ENCODE measurements at places on chromosomes 5 and 9.
A peak's percentile ranks its signal among the peaks of the same experiment; 100 is the strongest.

- DNase-seq = no peak
Observed at GRCh38 chr5:158465086-158465972, 606.4 kb upstream of the CLINT1 start.

GRCh38 chr9:70415041-70415440 is 584 bp upstream of the KLF9 start:
- no peak for DNase-seq

GRCh38 chr9:118457171-118458000 is 753.2 kb downstream of the TLR4 start:
- no peak for DNase-seq

GRCh38 chr5:71893451-71893850 is 174.4 kb downstream of the CARTPT start:
- DNase-seq = no peak

DNA sequence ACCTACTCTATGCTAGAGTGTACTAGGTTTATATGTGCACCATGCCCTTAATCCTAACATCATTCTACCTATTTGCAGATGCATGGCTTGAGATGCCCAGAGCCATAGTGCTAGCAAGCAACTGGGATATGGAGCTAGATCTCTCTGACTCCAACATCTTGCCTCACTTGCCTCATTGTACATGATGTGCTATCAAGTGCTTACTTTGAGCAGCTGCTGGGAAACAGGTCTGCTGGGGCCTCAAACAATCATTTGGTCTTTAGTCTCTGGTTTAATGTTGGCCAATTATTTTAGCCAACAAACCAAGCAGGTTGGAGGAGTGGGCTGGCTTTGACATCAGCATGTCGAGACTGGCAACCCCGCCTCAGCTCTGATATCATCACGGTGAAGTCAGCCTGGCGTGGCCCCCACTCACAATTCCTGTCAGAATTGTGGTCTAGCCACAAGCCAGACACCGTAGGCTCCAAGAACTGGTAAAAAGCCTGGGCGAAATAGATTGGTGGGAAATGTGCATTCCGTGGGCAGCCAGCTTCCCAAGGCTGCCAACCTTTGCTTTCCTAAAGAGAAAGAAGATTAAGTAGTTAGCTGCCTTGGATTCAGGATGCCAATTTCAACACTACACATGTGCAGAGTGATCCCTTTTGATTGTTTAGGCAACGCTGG is 21.1 kb upstream of the GAS1 start:
- DNase-seq = no peak

- DNase-seq = no peak
Observed at GRCh38 chr5:33894566-33894965, 2.8 kb upstream of the ADAMTS12 start.

- peak; percentile 70 for DNase-seq
Observed at GRCh38 chr5:72817076-72817481, 618 bp downstream of the TNPO1 start.

GRCh38 chr9:16103620-16104397 is 551.0 kb downstream of the CCDC171 start:
- DNase-seq = no peak

GRCh38 chr9:127005770-127006314 is 91.3 kb downstream of the RALGPS1 start:
- DNase-seq = no peak

DNA sequence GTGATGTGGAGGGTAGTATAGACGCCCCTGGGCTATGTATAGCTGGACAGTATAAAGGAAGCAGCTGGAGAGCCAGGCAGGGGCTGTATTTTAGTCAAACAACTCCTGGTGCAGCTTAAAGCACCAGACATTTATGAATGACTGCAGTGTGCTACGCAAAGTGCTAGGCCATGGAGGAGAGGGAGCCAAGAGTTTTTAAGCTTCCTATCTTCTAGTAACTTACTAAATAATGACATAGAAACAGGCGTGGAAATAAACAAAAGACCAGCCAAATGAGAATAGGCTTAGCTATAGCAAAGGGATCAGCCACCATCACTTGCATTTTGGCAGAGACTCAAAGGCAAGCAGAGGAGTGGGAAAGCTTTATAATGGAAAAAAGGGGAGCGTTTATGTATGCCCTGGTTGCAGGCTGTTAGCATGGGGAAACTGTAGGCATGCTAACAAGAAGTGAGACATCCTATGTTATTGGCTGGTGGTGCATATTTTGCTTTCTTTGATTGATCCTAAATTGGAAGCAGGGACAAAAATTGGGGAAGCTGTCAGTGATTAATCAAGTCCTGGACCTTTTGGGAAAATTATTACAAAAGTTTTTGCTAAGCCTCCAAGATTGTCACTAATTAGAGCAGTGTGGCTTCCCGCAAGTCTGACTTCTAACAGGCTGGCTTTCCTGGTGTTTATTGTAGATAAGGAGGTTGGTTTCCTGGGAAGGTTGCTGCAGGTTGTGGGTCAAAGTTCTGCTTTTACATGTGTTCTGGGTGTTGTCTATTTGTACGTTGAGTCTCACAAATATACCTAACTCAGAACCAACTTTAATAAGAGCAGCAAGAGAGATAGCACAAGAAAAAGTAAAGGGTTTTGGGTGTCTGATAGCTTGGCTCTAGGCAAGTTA is 46.6 kb downstream of the RAB3C start:
- DNase-seq = no peak

DNA sequence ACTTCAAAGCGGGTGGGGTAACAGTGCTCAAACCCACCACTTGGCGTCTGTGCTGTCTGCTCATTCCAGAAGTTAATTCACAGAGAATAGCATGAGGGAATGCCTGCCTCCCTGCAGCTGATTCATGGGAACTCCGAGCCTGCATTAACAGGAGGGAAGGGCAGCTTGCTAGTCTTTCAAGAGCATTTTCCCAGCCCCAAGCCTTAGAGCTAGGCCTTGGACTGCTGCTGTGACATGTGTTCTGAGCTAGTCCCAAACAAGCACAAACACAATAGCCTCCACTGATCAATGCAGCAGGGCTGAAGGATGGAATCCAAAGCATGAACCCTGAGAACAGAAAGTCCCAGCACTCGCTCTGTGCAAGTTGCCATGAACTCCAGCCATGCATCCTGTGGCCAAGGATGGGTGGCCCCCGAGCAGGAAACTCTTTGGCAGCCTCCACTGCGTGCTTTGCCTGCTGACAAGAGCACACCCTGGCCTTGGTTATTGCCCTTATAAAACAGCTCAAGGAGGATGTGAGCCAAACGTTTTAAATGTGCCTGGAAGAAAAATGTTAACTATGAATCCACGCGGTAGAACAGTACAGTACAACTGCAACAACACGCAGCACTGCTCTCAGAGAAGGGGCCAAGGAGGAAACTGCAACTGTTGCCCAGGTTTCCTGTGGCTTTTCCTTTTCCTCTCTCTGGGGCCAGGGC is 653.1 kb upstream of the KLF4 start:
- DNase-seq = peak; percentile 82

GRCh38 chr9:77210116-77210515 is 32.8 kb downstream of the VPS13A start:
- no peak for DNase-seq

DNA sequence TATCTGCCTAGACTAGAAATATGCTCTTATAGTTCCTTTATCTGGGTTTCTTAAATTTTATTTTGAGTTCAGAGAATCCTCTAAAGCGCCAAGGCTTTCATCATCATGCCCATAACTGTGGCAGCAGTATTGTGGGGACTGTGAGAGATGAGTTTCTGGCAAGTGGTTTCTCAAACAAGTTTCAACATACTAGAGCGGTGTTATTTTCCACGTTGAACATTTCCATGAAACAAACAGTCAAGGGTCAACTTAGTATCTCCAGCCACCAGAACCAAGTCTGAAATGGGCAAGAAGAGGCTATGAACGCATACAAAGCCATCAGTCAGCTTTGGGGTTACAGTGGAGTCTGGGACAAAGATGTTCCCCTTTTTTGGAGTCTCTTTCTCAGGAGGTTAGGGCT is 40.3 kb downstream of the SERINC5 start:
- no peak for DNase-seq

DNA sequence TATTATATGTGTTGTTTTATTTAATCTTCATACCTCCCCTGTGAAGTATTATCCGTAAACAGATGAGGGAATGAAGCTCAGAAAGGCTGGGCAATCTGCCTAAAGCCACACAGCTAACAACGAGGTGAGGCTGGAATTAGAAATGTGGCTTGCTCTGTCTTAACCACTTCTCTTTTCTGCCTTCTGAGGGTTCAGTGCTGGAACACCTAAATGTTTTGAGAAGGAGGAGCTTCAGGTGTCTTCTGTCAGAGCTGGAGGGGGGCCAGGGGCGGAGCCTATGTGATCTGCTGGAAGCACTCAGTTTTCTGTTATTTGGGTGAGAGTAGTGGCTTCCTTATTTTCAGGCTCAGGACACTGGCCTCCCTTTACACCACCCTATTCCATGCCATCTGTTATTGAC is 35.0 kb upstream of the ARAP3 start:
- no peak for DNase-seq

DNA sequence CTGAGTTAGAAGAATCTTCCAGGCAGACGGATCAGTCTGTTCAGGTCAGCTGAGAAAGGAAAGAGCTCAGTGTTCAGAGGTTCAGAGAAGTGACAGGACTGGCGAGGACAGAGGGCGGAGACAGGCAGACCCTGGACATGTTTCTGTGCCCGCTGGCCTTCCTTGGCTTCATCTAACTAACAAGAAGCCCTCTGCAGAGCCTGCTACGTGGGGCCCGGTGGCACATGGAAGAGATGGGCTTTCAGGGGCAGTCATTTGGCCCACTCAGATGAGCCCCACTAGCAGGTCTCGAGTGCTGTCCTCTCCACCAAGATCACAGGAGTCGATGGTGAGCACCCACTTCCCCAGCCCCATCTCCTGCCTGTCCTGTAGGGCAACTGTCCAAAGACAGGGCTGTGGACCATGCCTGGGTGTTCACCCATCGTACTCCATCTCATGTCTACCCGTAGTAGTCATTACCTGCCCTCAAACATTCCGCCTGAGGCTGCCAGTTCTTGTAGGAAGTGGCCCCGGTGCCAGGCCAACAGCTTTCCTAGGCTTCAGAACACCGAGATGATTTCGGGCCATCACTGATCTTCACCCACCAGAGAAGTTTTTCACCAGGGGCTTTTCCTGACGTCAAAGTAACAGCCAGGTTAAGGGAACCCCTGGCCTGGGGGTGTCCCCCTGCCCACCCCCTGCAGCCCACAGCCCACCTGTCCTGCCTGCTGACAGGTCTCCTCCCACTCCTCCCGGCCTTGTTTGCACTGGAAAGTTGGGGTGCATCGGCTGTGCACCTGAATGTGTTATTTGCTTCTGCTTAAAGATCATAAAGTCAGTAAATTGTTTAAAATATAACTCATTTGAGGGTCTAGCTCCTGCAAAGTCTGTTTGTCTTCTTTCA is 14.0 kb downstream of the IRX2 start:
- DNase-seq = no peak

- DNase-seq = no peak
Observed at GRCh38 chr5:147699496-147700088, 82.9 kb downstream of the JAKMIP2 start.

DNA sequence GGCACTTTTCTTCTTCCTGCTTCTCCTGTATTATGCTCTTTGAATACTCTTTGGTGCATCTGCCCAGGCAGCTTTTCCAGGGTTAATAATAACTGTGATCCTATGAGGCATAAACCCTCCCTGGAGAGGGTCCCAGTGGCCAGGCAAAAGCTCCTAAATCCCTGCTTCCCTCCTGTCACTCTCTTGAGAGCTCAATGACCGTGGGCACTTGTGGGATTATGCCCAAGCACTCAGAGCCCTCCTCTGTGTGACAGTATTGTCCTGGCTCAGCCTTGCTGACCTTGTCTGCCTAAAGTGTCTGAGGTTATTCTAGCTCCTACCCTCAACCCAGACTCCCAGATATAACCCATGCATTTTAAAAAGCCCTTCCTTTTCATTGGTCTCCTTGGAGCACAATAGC is 51.9 kb downstream of the GALNT10 start:
- DNase-seq = peak; percentile 26

DNA sequence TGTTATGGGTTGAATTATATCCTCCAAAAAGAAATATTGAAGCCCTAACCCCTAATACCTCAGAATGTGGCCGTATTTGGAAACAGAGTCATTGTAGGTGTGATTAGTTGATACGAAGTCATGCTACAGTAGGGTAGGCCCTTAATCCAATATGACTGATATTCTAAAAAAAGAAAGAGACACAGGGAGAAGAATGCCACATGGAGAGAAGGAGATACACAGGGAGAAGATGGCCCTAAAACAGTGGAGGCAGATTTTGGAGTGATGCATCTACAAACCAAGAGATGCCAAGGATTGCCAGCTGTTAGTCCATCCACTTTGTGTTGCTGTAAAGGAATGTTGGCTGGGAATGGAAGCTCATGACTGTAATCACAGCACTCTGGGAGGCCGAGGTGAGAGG is 21.3 kb downstream of the ARRDC3 start:
- no peak for DNase-seq

DNA sequence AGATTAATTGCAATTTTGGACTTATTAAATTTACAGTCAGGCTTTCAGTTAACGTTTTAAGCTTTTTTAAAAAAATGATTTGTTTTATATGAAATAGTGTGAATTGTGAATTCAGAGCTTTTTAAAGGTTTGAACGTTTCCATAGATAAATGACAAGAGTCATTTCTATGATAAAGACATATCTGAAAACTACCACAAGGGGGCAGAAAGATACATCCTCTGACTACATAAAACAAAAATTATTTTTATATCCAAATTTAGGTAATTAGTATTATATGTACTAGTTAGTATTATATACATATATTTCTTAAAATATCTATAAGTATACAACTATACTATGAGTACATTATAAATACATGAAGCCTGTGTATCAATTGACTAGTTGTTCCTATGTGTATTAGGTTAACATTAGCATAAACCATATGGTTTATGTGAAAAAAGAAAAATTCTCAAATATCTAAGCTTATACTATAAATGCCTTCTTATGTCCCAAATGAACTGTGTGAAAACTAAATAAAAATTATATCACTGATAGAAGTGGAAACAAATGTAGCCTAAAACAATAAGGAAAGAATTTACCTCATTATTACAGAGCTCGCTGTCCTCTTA is 155.2 kb downstream of the MEF2C start:
- no peak for DNase-seq

- DNase-seq = no peak
Observed at GRCh38 chr5:156798201-156798600, 51.9 kb upstream of the PPP1R2B start.

- no peak for DNase-seq
Observed at GRCh38 chr5:132426525-132427138, 57.1 kb downstream of the SLC22A5 start.

DNA sequence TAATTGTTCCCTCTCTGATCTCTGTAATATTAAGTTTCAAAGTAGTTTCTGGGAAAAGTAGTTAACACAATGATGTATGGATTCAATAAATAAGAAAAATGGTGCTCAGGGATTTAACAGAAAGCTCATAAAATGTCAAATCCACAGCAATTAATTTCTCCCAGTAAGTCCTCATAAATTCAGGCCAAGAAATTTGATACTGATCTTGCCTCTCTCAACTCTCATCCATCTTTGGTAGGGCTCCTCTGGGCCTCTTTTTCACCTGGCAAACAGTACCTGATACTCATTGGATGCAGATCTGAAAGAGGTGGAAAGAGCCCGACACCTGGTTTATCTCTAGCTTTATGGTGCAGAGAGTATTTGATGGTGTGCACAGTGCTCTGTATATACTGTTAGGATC is 106.1 kb downstream of the STK32A start:
- no peak for DNase-seq

GRCh38 chr9:108860764-108861163 is 1.3 kb upstream of the ACTL7A start:
- DNase-seq = no peak

Data from globus pallidus (tissue), 1 donor.